ENCODE measurements at places on chromosomes 7 and 10.

GRCh38 chr7:80666376-80666775 lies 27.9 kb downstream of the CD36 start:
- DNase-seq: peak; percentile 12

- DNase-seq: peak; percentile 44
Measured at GRCh38 chr10:99548041-99548530, 15.3 kb downstream of the NKX2-3 start.

- no peak for DNase-seq
Measured at GRCh38 chr7:36188266-36188665, 35.2 kb downstream of the EEPD1 start.

GRCh38 chr10:47175181-47176123 lies 124.5 kb upstream of the GDF10 start:
- peak; percentile 31 for DNase-seq

GRCh38 chr7:136210079-136210478 lies 232.9 kb upstream of the MTPN start:
- peak; percentile 1 for DNase-seq

DNA sequence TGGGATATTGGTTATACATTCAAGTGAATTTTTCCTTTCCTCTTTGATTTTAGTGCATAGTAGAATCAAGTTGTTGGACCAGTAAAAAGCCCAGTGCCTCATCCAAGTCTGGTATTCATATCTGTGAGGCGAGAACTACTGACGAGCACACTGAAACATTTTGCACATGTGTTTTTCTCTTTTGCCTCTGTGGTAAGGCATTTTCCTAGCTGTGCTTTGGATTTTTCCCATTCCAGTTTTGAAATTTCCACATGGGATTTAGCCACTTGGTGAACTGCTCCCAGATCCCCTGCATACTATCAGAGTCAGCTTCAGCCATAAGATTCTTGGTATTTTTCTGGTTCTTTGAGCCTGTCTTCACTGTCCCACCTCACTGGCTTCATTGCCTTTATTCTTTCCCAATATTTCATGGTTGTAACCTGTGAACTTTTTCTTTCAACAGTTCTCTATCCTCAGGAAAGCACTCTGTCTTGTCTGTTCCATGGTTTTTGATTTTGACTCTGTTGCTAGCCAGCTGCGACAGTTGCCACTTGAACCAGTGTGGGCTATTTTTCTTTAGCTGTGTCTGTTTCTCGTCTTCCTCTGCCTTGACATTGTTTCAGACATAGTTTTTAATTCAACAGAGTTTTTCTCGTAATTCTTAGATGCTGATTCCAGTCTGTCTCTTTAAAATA lies 239.0 kb downstream of the REEP3 start:
- no peak for DNase-seq

DNA sequence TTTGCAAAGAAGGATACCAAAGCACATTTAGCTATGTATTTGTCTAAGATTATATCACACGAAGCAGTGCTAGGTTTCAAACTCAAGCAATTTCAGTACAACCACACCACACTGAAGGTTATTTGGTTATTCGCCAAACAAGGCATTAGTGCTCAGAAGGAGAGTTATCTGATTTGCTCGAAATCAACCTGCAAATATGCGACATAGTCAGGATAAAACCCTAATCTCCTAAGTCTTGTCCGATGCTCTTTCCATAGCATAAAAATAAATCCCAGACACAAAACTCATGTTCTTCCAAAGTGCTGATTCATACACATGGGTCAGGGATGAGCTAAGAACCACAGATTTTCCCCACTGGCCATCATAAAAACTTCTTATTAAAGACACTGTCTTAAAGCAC lies 1288.0 kb upstream of the SORCS1 start:
- peak; percentile 12 for DNase-seq

DNA sequence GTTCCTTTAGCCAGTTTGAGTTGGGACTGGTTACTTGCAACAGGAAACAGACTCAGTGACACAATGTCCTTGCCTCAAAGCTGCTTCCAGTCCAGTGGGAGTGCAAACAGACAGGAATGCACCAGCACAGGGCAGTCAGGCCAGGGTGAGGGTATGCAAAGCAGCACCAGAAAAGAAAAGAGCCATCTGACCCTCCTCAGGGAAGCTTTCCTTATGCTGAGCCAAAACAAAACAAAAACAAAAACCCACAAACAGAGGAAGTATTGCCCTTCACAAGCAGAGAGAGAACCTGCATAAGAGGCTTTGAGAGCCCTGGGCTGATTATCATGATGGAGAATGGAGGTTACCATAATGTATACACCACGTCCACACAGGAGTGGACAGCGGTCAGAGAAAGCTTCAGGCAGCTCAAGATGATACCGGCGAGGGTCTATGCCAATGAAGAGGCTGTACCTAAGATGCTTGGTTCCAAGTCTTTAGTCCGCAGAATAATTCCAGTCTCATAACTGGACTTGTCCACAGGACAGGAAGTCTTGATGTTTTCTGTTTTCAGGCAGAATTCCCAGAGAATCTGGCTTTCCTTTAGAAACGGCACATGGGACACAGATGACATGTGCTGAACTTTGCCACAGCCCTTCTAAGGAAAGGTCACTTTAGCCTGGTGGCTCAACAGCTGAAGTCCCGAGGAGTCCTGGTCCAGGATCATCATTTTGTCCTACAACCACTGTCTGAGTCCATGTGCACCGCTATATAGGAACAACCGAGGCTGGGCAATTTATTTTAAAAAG lies 263.3 kb downstream of the TNS3 start:
- DNase-seq: no peak

DNA sequence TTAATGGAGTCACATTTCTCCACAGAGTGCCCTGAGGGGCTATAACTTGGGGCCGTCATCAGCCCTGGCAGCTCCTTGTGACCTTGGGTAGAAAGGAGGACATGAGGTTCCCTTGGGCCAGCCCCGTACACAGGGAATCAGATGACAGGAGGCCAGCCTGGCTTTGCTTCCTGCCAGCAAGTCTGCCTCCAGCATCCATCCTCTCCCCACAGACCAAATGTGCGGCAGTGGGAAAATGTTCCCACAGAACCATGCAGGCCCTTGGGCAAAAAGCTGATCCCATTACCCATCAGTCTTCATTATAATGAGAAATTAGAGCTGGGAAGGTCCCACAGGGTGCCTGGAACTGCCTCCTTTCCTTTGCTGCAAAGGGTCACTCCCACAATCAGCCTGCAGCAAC lies 908.3 kb downstream of the GRID1 start:
- no peak for DNase-seq

- no peak for DNase-seq
Measured at GRCh38 chr7:132643302-132643701, 67.0 kb upstream of the PLXNA4 start.

- no peak for DNase-seq
Measured at GRCh38 chr10:26739071-26739631, 41.6 kb downstream of the PDSS1 start.

DNA sequence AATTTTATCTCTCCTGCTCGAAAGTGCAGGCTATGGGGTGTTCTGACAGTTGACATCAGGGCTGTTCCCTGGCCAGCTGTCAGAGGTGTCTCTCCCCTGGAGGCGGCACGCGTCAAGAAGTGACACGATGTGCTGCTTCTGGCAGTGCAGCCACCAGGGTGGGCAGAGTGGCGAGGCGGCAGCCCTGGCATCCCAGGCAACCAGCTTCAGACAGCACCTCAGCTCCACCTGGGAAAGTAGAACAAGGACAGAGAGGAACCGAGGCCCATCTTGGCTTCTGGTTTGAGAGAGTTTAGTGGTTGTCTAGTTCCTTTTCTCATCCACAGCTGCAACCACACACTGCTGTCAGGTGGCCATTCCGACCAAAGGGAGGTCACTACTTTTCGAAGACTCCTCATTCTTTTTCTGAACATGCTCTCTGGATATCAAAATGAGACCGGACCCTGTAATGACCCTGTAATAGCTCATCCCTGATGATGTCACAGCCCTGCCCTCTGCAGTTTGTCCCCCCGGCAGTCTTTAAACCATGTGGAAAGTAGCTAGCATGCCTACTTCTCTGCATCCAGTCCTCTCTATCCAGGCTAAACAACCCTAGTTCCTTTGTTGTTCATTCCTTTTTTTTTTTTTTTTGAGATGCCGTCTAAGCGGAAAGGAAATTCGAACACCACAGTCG lies 381.0 kb upstream of the NRP1 start:
- no peak for DNase-seq

GRCh38 chr10:24352399-24352798 lies 143.5 kb downstream of the KIAA1217 start:
- peak; percentile 55 for DNase-seq

- peak; percentile 2 for DNase-seq
Measured at GRCh38 chr10:100600218-100600617, 64.5 kb downstream of the HIF1AN start.

GRCh38 chr7:30240106-30240800 lies 44.1 kb upstream of the ZNRF2 start:
- DNase-seq: no peak

DNA sequence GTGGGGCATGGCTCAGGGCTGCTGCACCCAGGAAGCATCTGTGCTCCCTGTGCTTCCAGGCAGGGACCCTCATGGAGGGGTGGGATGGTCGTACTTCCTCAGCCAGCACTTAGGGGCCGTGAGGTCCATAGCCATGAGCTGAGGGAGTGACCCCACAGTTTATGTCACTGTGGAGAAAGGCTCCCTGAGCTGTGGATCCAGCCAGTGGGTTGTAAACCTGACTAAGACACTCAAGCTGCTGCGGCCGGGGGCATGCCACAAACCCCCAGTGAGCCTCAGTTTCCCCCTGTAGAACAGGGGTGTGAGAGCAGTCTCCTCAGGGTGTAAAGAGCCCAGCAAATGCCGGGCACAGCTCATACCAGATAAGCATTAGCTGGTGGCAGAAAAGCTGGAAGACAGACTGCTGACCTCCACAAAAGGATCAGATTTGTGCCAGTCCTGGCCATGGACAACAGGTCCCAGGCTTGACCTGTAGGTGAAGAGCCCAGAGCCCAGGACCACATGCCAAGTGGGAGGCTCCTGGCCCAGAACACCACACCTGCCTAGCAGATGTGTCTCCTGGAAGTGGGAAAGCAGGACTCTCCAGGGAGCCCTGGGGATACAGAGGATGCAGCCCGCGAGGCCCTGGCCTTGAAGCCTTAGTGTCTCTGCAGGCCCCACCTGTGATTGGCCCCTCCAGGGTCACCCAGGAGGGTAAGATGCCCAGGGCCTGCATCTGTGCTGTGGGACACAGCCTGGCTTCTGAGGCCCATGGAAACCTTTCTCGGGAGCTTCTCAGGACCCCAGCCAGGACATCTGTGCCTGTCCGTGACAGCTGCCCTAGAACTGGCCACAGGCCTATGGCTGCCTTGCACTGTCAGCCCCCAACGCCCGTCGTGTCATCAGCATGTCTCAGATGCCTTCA lies 78.1 kb upstream of the RET start:
- DNase-seq: no peak

GRCh38 chr10:19071946-19072345 lies 23.3 kb downstream of the MALRD1 start:
- DNase-seq: no peak

- no peak for DNase-seq
Measured at GRCh38 chr10:4279655-4280054, 494.6 kb upstream of the KLF6 start.

GRCh38 chr7:117810642-117811512 lies 62.4 kb downstream of the CTTNBP2 start:
- DNase-seq: peak; percentile 7

GRCh38 chr7:38973760-38974159 lies 3.9 kb upstream of the POU6F2 start:
- no peak for DNase-seq

DNA sequence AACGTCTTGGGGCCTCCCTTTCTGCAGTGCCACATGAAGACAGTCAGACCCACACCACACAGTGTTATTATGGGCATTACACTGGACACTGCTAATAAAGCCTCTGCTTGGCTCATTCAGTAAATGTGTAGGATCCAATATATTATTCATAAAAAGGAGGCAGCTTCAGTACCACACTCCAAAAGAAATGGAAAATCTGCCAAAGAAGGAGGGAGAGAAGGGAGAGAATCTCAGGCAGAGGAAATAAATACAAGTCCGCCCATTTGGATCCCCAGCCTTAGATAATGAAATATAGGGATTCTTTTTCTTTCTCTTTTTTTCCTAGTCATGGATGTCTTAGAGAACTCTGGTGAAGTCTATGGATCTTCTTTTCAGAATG lies 162.2 kb downstream of the ELMO1 start:
- DNase-seq: no peak

- DNase-seq: no peak
Measured at GRCh38 chr10:79494871-79495705, 17.2 kb upstream of the EIF5AL1 start.

- no peak for DNase-seq
Measured at GRCh38 chr10:97388152-97388551, 13.0 kb downstream of the RRP12 start.

- DNase-seq: peak; percentile 95
Measured at GRCh38 chr7:134885967-134886352, 100.3 kb upstream of the AGBL3 start.

GRCh38 chr7:38178695-38179344 lies 775 bp downstream of the STARD3NL start:
- peak; percentile 44 for DNase-seq

DNA sequence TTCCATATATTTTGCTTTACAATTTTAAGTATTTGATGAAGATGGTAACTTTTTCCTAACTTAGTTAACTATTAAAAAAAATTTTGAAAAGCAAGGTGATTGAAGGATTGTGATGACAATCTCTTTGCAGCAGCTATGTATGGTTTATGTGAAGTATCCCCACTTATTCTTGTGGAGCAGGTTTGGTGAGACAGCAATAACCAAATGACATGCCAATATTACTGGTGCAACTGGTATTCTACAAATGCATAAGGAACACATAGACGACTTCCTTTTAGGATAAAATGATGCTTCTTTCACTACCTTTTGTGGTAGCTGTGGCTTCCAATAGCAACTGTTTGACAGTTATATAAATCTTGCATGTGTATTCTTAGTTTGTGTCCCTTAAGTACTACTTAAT lies 465.3 kb downstream of the PLXDC2 start:
- no peak for DNase-seq

GRCh38 chr7:107355616-107356015 lies 114.2 kb upstream of the GPR22 start:
- DNase-seq: peak; percentile 2

- peak; percentile 78 for DNase-seq
Measured at GRCh38 chr7:131042269-131043160, 285.2 kb upstream of the MKLN1 start.

GRCh38 chr7:56483861-56484550 lies 367.8 kb upstream of the NUPR2 start:
- DNase-seq: no peak

- no peak for DNase-seq
Measured at GRCh38 chr7:107344799-107345198, 125.1 kb upstream of the GPR22 start.

- no peak for DNase-seq
Measured at GRCh38 chr7:115122388-115122787, 200.5 kb downstream of the MDFIC start.

GRCh38 chr7:51647486-51647885 lies 330.9 kb upstream of the COBL start:
- DNase-seq: no peak

All from amniotic epithelial cell (primary cell).